ENCODE measurements at places on chromosomes 5 and 9.

DNA sequence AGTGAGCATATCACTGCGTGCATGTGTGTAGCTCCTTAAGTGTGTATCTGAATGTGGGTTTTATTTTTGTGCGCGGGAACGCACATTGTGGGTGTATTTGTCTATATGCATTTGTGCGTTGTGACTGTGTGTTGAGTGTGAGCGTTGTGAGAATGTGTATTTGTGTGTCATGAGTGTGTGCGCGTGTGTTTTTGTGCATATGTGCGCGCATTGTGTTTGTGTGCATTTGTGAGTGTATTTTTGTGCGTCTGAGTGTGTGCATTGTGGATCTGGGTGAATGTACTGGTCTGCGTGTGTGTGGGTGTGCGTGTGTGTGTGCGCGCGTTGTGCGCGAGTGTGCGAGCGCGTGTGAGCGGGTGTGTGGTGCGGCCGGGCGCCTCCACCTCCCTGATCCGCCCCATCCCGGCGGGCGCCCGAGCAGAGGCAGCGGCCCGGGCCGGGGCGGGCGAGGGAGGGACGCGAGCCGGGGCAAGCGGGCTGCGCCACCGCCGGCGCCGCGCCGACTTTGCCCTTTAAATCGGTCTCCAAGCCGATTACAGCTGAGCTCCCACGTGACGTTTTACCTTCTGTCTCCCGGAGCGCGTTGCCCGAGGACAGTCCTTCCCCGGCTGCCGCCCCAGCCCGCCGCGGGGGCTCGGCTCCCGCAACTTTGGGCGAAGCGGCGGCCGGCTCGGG is at the start of gene RASGRF2:
TSS of gene RASGRF2 (plus strand) at position 596 of the 675 bp plus-strand sequence. CDS start 376 bp downstream, outside the sequence.
- DNase-seq = peak; percentile 43

- DNase-seq = no peak
Observed at GRCh38 chr9:137026828-137027227, 1.2 kb downstream of the ABCA2 start.

- no peak for DNase-seq
Observed at GRCh38 chr9:97072285-97072776, 33.4 kb upstream of the CTSV start.

DNA sequence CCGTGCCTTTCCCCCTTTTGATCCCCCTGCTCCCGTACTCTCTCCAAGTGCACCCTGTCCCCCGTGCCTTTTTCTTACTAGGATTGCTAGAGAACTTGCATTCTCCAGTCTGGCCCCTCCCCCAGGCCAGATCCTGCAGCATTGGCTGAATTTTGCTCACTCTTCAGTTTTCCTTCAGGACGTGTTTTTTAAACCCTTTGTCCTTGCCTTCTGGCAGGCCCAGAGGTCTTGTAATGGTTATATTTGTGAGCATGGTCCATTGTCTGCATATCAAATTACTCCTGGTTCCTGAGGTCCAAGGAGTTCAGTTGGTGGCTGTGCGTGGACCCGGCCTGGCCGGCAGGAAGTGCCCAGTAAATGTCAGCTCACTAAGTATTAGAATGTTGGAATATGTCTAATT is 606 bp downstream of the TBC1D13 start:
- DNase-seq = no peak

- no peak for DNase-seq
Observed at GRCh38 chr9:72695365-72695764, 174.0 kb downstream of the TMC1 start.

- peak; percentile 12 for DNase-seq
Observed at GRCh38 chr9:131728546-131728910, 11.3 kb downstream of the RAPGEF1 start.

DNA sequence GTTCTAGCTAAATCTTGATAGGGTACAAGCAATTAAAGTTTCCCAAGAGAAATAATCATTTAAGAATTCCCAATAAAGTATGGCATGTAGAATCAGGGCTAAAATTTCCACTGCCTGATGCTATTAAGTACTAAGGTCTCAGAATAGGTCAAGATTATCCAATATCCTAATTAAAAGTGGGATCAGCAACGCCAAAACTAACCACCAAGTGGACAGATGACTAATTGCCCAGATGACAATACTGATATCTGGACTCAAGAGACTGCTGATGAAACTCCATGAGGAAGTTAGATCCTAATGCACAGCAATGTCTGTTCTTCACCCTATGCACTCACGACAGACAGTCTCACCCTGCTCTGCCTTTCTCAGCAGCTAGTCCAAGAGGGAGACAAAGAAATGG is 14.3 kb downstream of the DEPDC1B start:
- DNase-seq = no peak

DNA sequence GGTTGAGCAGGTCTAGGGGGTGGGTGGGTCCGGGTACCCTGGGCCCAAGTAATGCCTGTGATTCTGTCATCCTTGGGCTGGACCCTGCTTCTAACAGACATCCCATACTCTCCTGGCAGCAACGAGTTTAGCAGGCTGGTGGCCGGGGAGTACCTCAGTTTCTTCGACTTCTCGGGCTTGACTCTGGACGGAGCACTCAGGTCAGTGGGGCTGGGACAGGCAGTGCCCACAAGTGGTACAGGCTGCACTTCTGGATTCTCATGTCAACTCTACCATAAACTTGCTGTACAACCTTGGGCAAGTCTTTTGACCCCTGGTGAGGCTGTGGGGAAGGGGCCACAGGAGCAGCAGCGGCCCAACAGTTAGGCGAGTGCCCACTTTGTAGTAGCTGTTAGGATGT is 21.8 kb downstream of the PSD2 start:
- no peak for DNase-seq

DNA sequence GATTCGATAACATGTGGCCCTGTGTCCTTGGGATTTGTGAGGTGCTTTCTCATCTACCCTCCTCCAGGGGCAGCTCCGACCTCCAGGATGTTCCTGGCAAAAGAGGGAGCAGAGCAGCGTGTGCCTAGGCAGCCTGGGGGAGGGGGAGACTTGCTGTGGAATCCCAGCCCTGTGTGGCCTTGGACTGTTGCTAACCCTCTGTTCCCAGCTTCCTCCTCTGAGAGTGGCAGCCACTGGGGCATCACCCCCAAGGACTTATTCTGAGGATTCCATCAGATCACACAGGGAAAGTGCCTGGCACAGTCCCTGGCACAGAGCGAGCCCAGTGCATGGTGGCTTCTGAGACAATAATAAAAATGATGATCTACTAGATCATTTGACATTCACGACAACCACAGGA is 265.1 kb upstream of the MVB12B start:
- DNase-seq = no peak

GRCh38 chr5:150862070-150862469 is 15.7 kb downstream of the IRGM start:
- no peak for DNase-seq

- no peak for DNase-seq
Observed at GRCh38 chr9:79711874-79712273, 140.1 kb downstream of the TLE4 start.

Measured in stimulated activated naive CD4-positive, alpha-beta T cell (primary cell).